ENCODE measurements at places on chromosomes 16 and 17. TPM values are rescaled to one million over a fixed set of nuclear protein-coding genes. Genes with fewer than 3 reads are reported as not detected.

- no peak for DNase-seq
These were observed 12.0 kb downstream of the CIBAR2 start for GRCh38 chr16:85100265-85100664.

PRSS8 gene
- polyA plus RNA-seq: 98.0 TPM

DNA sequence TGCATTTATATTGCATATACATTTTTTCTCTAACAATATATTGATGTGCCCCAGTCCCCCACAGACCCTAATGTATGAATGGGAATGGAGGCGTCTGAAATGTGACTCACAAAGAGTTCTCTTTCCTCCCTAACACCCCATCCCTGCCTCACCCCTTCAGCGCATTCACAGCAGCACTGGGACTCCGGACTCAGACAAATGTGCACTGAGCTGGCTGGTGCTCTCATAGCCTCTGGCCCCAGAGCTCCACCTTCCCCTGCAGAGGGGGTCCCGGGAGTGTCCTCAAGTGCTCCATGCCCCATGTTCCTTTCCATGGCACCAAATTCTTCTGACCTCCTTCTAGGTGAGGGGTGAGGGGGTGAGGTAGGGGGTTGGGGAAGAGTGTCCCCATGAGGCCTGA lies 20.6 kb downstream of the NPTX1 start:
- no peak for DNase-seq

QRICH2 gene
- 6.2 TPM for polyA plus RNA-seq

DNA sequence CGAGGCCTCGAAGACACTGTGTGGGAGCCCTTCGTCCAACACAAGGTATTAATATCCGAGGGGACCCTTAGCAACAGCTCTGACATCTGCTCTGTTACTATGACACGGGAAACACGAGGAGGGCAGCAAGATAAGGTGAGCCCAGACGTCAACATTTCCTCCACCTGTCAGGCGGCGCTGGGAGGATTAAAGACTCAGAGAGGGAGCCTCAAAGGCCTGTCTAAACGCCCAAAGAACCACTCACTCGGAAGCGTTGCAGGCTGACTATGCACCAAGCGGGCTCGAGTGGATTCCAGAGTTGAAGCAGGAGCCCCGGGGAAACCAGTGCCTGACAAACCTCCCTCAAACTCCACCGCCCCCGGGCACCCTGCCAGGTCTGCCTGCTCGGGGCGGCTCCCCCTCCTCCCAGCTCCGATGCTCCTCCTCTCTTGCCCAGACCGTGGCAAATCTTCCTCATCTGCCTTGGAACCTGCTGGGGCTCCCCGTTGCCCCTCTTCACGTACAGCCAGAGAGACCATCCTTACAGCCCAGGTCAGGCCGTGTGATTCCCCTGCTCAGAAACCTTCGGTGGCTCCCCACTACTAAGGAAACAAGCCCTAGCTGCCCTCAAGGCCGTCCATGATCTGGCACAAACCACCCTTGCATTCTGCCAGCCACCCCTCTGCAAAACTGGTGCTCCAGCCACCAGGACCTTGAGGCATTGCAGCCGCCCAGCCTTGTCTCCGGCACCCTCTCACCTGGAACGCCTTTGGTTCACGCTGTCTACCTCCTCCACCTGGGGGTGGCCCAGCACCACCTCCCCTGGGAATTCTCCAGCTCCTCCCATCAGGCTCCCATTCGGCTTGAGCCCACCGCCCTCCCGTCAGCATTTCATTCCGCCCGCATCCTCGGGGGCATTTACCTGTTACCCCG lies 16.2 kb downstream of the RPH3AL start:
- peak; percentile 91 for DNase-seq
